Esophagus squamous epithelium (tissue), 5 donors: ENCODE measurements at places on chromosomes 13 and 19.

DNA sequence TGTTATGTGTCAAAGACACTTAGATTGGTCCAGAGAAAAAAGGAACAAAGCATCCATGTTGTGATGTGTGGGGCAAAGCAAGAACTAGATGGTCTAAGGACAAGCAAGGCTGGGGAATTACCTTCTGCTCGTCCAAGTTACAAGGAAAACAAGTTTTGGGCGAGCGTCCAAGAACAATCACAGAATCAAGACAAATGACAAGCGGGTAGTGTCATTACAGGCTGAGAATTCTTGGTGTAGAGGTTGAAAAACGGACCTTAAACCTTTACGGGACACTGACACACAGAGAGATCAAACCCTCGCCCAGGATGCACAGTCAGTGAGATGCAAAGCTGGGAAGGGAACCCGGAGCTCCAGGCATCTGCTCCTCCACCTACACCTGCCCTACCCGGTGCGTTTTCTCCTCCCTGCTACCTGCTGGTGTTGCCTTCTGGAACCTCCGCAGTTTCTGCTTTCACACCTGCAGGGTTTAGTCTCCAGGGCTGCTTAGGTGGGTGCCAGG is 515 bp upstream of the ZNF324B start:
- DNase-seq = no peak

- DNase-seq = no peak
These were observed 5.5 kb upstream of the LILRA6 start for GRCh38 chr19:54248016-54248601.

GRCh38 chr13:113742000-113742441 is 17.0 kb upstream of the TMEM255B start:
- DNase-seq = no peak

GRCh38 chr19:50266896-50267295 is 62.3 kb downstream of the KCNC3 start:
- no peak for DNase-seq

GRCh38 chr19:3368441-3368795 is 2.0 kb downstream of the NFIC start:
- no peak for DNase-seq

GRCh38 chr13:55566334-55566733 is 1574.4 kb upstream of the PRR20A start:
- no peak for DNase-seq

- DNase-seq = no peak
These were observed at the start of gene ACP7 for GRCh38 chr19:39083983-39084731. ACP7 (plus strand) TSS chr19:39084368; CDS start chr19:39085270, 902 bp downstream.

DNA sequence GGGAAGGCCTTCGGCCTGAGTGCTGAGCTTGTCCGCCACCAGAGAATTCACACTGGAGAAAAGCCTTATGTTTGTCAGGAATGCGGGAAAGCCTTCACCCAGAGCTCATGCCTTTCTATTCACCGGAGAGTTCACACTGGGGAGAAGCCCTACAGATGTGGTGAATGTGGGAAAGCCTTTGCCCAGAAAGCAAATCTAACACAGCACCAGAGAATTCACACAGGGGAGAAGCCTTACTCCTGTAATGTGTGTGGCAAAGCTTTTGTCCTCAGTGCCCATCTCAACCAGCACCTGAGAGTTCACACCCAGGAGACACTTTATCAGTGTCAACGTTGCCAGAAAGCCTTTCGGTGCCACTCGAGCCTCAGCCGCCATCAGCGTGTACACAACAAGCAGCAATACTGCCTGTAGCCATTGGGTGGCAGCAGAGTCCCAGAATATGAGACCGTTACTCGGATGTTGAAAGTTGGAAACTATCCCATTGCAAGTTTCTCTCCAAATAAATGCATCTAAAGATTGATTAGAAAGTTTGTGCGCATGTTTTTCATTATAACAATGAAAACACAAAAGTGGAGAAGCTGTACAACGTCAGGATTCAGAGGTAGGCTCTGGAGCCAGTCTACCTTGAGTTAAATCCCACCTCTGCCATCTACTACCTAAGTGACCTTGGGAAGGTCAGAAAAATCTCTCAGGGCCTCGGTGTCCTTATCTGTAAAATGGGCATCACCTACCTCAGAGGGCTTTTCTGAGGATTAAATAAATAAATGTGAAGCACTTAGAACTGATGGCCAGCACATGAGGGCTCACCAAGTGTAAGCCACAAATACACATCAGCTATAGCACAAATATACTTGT is 21.1 kb downstream of the ZNF473 start:
- DNase-seq = no peak
